Lower leg skin (tissue), 4 donors: ENCODE measurements at places on chromosomes 5 and 9.

GRCh38 chr9:89549031-89549644 lies 51.2 kb upstream of the SEMA4D start:
- peak; percentile 60 for DNase-seq

DNA sequence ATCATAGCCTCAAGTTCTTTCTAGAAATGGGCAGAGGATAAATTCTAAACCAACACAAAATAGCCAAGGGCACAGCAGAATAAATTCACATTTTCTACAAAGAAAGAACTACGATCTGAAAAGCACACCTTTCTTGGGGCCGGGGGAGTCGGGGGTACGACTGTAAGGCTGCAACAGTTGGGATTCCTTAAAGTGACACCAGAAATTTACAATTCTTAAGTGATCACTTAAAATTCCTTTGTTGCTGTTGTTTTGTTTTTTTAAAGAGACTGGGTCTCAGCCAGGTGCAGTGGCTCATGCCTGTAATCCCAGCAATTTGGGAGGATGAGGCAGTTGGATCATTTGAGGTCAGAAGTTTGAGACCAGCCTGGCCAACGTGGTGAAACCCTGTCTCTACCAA lies 95.8 kb downstream of the CDK5RAP2 start:
- DNase-seq = no peak

DNA sequence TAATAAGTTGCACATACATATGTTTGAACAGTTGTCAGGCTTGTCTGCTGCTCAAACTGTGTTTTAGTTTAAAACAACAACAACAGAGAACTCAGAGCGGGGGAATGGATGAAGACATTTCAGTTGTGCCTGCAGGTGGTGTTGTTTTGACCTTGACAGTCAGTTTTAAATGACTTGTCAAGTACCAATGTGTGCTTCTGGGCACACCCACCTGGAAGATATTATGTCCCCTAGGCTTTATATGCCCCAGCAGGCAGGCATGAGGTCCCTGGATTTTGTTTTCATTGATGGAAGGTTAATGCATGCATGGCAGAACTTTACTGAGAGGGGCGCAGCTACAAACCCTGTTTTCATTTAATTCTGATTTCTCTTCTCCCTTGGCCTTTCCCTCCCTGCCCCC lies 84.6 kb downstream of the AOPEP start:
- no peak for DNase-seq

- no peak for DNase-seq
Observed at GRCh38 chr9:22528485-22528884, 81.9 kb downstream of the DMRTA1 start.

DNA sequence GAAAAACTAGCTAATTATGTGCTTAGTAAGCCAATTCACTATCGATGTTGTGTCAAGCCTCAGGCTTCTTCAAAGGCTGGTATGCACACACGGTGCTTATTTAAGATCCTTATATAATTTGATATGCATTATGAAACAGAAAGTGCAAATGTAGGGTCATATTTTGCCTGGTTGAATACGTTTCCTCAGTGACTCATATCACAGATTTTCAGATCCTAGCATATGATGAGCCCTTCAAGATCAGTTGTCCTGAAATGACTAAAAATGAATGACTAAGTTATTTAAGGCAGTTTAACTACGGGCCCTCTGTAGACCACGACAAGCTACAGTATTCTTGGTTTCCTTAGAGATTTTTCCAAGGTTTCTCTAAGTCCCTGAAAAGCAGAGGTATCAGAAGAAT lies 778.3 kb downstream of the PRELID2 start:
- DNase-seq = no peak
